Activated naive CD4-positive, alpha-beta T cell treated with anti-CD3 and anti-CD28 coated beads, Interleukin-2, amount 10 ng/mL, durations not matched to agents 5 hours and 36 hours (primary cell): ENCODE measurements at places on chromosomes 3 and 15. TPM values are rescaled to one million over a fixed set of nuclear protein-coding genes. Genes with fewer than 3 reads are reported as not detected.

The LRRN1 gene
- total RNA-seq: 2.1 TPM

The ARHGEF26 gene
- 0.14 TPM for total RNA-seq

The GABRR3 gene
- total RNA-seq: not detected

The ATP13A5 gene
- not detected for total RNA-seq

The OR5K4 gene
- not detected for total RNA-seq

The MOBP gene
- total RNA-seq: not detected

The C3orf20 gene
- total RNA-seq: 0.15 TPM

The CDCP1 gene
- total RNA-seq: 7.1 TPM
